NCI-H524 treated with DMSO at 0.1 percent for 48 hours (cell line): ENCODE measurements at places on chromosomes 5 and 9.

- DNase-seq, result no peak
Measured at GRCh38 chr9:100445903-100446549, 19.1 kb downstream of the MSANTD3 start.

DNA sequence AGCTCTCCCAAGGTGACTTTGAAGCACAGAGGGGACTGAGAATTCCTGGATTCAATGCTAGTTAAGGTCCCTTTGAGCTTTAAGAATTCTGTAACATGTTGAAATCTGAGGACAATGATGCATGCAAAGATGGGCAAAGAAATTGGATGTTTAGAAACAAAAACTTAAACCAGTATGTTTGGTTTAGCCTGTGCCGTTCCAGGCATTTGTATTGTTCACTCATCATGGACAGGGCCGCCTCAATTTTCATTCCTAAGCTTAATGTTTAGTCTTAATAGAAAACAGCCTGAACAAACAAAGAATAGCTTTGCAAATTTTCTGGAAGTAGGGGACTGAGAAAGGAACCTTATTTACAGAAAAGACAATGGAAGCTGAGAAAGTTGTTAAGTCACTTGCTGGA lies 267.8 kb downstream of the ARHGEF28 start:
- DNase-seq, result no peak

- no peak for DNase-seq
Measured at GRCh38 chr5:72606525-72606924, 99.3 kb upstream of the ZNF366 start.

DNA sequence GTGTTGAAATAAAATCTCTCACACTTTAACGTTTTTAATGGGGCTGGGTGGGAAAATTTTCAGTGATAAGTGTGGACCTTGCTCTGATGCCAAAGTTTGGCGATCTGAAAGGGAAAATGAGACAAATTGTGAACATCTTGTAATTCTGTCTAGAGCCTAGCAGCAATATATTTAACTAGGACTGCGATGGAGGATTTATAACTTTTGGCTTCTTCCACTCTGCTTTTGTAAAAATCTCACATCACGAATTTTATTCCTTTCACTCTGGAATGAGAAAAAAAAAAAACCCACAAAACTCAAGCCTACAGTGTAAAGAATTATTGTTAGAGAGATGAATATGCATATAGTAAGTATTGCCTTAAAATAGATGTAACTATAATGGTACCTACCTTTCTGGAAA lies 19.9 kb downstream of the CCNH start:
- DNase-seq, result no peak

DNA sequence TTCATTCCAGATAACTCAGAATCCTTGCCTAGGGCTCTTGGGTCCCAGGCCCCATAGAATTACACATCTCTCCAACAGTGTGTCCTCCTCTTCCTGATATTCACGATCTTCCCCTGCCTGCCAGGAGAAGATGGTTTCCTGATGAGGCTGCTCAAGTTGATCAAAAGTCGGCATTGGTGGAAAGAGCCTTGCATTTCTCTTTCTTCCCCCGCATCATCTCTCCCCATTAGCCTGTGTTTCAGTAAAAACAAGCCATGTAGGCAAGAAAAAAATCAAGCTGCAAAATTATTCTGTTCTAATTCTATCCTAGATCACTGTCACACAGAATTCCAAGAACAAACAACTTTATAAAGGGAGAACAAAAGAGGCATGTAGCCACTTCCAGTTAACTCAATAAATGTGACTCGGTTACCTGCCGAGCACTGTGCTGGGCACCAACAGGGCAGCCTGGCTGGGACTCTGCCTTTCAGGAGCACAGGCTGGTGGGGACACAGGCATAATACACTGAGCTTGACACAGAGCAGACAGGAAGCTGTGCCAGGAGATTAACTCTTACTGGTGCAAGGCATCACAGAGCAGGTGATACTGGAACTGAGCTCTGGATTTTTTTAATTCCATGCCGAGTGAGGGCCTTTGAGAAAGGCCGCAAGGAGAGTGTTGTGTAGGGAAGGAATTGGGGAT lies 25.6 kb downstream of the TMOD1 start:
- no peak for DNase-seq

DNA sequence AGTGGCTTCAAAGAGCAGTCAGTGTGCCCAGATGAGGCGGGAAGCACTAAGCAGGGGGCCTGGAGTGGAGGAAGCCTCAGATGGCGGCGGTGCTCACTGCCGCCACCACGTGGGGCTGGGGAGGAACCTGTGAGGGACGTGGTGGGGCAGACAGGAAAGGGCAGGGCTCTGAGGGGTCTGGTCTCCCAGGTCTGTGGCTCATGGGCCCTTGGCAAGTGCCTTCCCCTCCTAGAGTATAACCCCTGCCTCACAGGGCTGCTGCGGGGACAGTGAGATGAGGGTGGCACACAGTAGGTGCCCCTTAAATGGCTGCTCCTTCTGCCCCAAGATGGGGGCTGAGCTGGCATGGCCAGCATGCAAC lies 26.6 kb downstream of the NR5A1 start:
- no peak for DNase-seq

GRCh38 chr9:77582525-77582924 lies 65.6 kb downstream of the GNA14 start:
- no peak for DNase-seq

DNA sequence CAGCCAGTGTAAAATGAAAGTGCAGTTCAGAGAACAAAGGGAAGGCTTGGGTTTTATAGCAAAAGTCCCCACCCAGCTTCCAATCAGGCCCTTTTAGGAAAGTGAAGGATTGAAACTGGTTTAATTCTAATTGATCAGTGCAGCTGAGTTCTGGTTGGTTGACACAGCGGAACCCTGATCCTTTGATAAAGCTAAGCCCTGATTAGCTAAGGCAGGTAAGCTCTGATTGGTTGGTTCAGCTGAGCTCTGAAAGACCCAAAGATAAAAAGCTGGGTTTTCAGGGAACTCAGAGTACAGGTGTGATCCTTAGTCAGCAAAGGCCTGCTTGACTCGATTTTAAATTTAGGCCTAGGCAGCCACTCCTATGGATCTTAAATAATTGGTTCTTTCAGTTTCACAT lies 70.8 kb upstream of the PRRC1 start:
- DNase-seq, result no peak
